ENCODE measurements at places on chromosomes 6 and 20. TPM values are rescaled to one million over a fixed set of nuclear protein-coding genes. Genes with fewer than 3 reads are reported as not detected.

Gene SLA2
- 0.50 TPM for polyA plus RNA-seq

Gene GPX5
- not detected for polyA plus RNA-seq

Gene PLCB4
- 13.9 TPM for polyA plus RNA-seq

DNA sequence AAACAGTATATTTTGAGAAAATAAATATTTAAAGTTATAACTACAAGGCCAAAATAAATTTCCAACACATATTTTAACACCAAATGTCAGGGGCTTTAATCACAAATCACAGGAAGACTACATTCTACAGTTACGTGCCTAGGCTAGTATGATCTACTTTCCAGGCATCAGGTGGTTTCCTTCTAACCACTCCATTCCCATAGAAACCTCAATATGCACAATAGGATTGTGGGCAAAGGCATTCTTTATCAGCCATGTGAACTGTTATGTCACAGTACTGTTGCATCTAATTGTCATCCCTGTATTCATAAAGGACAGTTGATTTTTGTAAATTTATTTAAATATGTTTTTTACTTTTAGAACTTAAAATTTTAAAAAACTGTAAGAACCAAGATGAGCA lies 32.4 kb downstream of the ATG5 start:
- no peak for DNase-seq

GRCh38 chr6:131024565-131024964 lies 38.5 kb downstream of the EPB41L2 start:
- no peak for DNase-seq

GRCh38 chr6:140049251-140049650 lies 674.8 kb upstream of the CITED2 start:
- DNase-seq: no peak

DNA sequence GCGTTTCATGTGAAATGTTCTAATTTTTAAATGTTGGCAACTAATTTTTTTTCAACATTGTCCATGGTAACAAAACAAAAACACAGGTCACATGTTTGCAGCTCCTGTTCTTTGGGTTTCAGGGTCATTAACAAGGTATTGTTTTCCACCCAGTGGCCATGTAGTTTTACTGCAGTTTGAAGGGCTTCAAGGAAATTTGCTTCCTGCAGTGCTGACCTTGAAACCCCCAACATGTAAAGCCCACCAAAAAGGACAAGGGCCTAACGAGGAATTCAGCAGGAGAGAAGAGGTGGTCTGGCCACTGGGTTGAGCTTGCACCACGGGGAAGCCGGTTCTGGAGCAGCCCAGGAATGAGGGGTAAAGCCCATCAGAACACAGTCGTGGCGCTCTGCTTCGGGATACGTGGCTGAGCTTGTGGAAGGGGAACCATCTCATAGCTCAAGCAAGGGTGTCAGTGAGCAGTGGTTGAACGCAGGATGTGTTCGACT lies 13.9 kb upstream of the KLHL31 start:
- DNase-seq: no peak

DNA sequence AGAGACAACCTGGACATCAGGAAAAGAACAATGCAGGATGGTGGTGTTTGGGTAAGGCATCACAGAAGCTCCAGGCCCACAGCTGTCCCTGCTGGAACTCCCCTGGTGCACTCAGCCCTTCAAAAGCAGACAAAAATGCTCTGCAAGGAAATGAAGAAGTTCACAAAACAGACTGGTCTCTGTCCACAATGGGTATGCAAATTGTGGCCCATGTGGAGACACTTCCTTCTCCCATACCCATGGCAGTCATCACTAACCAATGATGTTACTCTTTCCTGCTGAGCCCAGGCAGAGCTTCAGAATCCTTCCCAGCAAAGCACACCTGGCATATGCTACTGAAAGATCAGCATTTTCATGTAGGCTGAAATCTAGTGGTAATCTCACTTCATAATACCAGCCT lies 42.6 kb upstream of the PXDC1 start:
- no peak for DNase-seq
